ENCODE measurements at places on chromosomes 5 and 9.
A peak's percentile ranks its signal among the peaks of the same experiment; 100 is the strongest.

GRCh38 chr5:126031989-126032716, 391.1 kb upstream of the GRAMD2B start:
- no peak overlapping the region for H3K27ac ChIP-seq
- no peaks in the 10 kb centered on the region for H3K4me1 ChIP-seq
- H3K27me3 ChIP-seq = no peaks in the 10 kb centered on the region
- no peaks in the 10 kb centered on the region for H3K36me3 ChIP-seq
- H3K4me3 ChIP-seq = no peak overlapping the region

DNA sequence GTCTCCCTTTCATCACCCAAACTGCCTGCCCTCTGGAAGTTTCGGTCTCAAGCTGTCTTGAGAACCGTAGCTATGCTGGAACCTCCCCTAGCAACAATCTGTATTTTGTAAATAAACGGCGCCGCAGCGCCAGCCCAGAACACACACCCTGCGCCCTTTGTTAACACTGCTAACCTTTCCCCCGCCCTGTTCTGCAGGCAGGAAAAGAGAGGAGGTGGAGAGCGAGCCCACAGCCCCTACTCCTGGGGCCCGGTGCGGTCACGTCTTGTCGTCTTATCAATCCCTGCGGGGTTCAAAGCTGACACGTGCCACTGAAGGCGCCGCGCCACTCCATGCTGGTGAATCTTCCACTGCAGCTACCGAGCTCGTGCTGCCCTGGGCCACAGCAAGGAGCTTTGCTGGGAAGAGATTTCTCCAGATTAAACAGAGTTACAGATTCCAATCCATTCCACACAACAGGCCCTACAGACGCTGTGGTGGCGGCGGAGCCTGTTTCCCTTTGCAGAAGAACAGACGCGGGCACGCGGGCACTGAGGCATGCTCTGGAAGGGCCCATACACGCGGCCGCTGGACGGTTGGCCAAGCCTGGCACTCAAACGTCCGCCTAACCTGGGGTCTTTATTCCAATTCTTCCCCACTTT, 25.3 kb downstream of the ZDHHC11B start:
- H3K36me3 ChIP-seq = no peaks in the 10 kb centered on the region
- peak; percentile 38 for DNase-seq
- no peaks in the 10 kb centered on the region for H3K27me3 ChIP-seq
- no peak overlapping the region for H3K27ac ChIP-seq
- peak overlapping the region; percentile 0 for H3K4me3 ChIP-seq

GRCh38 chr9:91056917-91057316, 255.3 kb downstream of the SYK start:
- peaks cover 21% of the 10 kb centered on the region for H3K36me3 ChIP-seq
- no peaks in the 10 kb centered on the region for H3K27me3 ChIP-seq
- peaks cover 21% of the 10 kb centered on the region for H3K4me1 ChIP-seq
- H3K27ac ChIP-seq = no peak overlapping the region
- no peak for DNase-seq
- H3K4me3 ChIP-seq = no peak overlapping the region

DNA sequence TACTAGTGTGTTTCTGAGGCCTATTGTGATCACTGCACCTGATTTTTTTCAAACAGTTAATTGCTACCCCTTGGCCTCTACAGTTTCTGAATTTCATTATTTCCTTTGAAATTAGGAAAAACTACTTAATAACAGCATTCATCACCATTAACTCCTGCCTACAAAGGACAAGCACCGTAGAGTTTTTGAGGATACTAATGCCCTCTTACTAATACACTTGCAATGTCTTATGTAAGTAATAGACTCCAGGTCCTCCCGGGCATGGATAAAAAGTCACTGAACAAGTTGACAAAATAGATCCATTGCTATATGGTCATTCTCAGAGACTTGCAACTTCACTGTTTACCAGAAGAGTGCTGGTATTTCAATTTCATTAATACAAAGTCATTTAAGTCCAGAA, 1172.5 kb downstream of the CDH12 start:
- H3K27ac ChIP-seq = no peak overlapping the region
- H3K4me1 ChIP-seq = no peaks in the 10 kb centered on the region
- DNase-seq = no peak

- H3K27ac ChIP-seq = no peak overlapping the region
- no peak for DNase-seq
- no peak overlapping the region for H3K4me3 ChIP-seq
- no peaks in the 10 kb centered on the region for H3K36me3 ChIP-seq
These were observed 54.7 kb downstream of the SH3RF2 start for GRCh38 chr5:145991044-145991575.

Measured in activated CD4-positive, alpha-beta memory T cell treated with anti-CD3 and anti-CD28 coated beads, Interleukin-2, amount 10 ng/mL, durations not matched to agents 7 days and 5 days (primary cell).